Globus pallidus (tissue), 1 donor: ENCODE measurements at places on chromosomes 4 and X.

DNA sequence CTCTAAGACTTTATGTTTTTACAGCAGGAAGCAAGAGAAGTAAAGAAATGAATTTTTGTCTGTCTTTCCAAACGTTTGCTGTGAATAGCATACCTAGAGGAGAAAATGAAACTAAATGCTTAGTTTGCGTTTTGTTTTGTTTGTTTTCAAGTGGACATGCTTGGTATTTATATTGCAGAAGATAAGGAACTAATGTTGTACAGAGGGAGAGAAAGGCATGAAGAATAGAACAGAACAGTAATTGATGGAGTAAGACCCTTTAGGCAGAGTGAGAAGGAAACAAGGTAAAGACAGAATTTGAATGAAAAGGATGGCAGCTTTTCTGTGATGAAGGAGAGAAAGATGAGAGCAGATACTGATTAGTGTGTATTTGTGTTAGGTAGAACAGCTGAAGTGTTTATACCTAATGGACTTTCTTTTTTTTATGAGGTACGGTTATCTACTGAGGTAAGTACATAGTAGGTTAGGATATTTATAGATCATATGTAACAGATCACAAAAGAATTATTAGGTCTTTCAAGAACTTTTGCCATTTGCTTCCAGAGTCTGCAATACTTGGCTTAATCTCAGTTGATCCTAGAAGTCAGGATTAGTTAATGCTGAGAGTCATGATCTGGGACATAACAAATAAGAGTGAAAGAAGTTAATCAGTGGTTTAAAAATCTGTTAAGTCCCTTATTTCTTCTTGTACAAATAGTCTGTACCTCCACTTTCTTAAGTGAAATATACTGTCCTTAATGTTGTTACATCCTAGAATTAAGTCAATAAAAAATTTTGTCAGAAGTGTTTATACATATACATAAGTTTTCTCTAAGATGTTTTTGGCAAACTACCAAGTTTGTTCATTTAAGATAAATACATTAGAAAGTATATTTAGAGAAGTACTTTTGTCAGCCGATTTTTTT, 36.8 kb downstream of the FABP2 start:
- DNase-seq: no peak

GRCh38 chrX:52359614-52360232, 9.1 kb upstream of the XAGE2 start:
- no peak for DNase-seq

DNA sequence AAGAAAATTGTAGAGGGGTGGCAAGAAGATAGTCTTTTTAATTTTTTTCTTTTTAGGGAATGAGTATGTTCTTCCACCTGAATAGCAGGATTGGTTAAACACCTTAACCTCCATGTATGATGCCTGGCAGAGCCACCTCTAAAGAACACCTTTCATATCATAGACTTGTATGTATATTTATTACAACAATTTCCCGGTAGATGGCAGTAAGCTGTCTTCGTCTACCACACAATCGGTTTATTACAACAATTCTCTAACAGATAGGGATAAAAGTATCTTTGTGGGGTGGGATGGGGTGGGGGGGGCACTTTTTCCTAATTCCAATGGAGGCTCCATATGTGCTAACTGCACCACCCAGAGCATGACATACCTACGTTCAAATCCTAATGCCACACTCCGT, 255.5 kb downstream of the LDB2 start:
- DNase-seq: peak; percentile 59

- no peak for DNase-seq
These were observed 313.9 kb downstream of the CHIC1 start for GRCh38 chrX:73876911-73877310.

DNA sequence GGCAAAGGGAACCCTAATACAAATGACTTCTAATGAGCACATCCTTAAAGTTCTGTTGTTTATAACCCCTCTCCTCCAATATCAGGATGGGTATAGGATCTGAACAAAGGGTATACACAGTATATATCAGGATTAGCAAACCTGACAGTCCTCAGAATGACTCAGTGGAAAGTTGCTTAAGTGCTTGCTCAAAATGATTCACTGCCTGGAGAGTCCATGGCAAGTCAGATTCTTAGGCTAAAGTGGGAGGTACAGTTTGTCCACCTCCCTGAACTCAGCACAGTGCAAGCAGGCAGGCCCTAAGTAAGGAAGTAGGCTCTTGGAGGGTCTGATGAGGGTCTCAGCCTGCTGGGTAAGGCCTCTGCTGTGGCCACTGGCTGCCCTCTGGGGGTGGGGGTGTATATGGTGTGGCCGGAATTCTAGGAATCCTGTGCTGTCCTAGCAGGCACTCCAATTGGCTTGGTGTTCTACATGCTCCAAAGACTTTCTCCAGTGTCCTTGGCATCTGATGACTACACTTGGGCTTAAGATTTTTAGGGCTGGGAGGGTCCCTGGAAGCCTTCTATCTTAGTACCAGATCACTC, 54.3 kb downstream of the CHRDL1 start:
- DNase-seq: no peak

DNA sequence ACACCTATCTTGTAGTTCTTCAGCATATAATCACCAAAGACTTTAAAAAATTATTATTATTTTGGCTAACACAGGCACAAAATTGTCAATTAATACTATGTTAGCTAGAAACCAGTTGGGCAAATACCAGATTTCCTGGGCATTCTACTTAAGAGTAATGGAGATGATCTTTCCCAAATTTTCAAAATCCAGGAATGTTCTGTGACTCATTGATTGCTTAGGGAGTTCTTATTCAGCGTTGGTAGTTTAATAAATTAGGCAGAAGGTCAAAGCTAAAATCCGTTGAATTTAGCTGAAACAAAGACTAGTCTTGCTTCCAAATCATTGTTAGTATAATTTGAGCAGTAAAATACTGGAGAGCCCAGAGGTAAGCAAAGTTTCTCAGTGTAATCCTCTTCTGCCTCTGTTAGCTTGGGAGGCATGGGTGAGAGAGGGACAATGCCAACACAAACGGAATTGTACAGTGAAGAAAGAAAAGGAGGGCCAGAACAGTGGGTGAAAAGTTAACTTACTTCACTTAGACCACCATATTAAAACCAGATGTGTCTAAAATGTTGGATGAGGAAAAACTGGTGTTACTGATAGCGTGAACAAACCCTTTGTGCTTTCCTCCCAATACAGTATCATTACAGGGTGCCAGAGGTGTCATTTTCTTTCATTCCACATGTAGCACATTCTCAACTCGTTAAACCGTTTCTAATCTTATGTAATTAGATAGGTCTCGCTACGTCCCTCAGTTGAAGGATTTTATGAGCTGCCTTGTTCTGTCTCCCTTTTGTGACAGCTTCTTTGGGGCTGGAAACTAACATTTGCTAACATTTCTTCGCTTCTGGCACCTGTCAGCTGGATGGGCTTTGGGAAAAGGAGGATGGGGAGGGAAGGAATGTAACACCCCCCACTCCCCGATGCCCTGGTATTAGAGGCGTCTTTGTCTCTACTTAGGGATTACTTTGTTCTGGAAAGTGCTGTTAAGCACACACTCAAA, 87.4 kb upstream of the CITED1 start:
- DNase-seq: no peak

DNA sequence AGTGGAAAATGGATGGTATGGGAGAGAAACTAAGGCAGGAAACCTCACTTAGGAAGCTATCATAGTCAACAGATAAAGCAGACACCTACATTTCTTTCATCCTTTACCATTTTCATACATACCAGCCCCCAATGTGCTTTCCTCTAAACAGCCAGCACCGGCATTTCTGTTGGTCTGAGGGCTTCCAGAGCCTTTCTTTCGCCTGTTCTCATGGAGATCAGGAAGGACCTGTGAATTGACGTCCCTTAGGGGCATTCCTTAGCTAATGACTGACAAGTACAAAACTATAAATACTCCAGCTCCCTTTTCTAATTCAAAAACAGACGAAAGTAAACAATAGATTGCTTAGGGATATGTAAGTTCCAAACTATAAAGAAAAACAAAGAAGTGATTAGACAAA, 215.5 kb upstream of the CNKSR2 start:
- no peak for DNase-seq

- DNase-seq: no peak
These were observed 2246.0 kb downstream of the ARAP2 start for GRCh38 chr4:33998291-33998690.

DNA sequence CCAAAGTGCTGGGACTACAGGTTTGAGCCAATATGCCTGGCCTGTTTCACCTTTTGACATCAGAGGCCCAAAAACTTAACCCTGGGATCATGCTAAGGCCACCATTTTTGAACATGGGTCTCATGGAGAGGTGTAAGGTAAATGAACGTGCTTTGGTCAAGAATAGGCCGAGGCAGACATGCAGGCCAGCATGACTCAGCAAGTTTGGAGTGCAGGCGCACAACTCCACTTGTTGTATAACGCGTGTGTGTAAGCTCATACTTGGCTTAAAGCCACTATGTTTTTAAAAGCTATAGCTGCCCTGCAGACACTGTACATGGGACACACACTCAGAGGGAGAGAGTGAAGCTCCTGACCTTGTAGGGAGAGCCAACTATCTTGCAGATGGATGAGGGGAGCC, 43.8 kb upstream of the HPSE start:
- DNase-seq: no peak

DNA sequence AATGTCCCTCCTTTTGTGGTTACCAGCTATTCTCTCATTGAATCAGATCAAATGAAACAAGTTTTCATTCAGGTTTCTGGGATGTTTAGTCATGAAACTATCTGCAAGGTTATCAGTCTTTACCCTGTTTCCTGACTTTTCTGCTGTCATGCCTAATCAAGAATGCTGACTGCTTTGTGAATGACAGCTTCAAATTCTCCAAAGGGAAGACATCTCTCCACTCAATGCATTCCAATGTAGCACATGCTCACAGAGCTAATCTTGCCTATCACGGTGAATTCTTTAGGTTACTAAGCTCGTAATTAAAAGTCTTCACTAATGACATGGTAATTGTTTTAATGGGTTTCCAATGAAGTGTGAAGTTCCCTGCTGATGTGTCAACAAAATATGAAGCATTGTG, 1068.5 kb downstream of the PCDH7 start:
- no peak for DNase-seq

GRCh38 chr4:1772853-1773538, 20.1 kb upstream of the FGFR3 start:
- DNase-seq: no peak

- no peak for DNase-seq
These were observed 1103.1 kb upstream of the TENM3 start for GRCh38 chr4:181140037-181140603.

DNA sequence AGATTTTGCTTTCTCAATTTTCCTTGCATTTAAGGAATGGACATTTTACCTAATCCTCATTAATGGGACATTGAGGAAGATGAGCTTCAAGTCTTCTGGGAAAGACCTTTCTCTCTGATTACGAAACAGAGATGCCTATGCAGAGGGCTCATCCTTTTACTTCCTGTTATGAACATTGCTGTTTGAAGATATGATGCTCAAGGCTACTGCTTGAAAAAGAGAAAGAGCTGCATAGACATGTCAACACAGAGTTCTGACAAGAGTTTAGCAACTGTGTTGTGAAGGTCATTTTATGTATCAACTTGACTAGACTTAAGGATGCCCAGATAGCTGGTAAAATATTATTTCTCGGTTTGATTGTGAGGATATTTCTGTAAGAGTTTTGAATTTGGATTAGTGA, 13.8 kb upstream of the GNPDA2 start:
- no peak for DNase-seq

DNA sequence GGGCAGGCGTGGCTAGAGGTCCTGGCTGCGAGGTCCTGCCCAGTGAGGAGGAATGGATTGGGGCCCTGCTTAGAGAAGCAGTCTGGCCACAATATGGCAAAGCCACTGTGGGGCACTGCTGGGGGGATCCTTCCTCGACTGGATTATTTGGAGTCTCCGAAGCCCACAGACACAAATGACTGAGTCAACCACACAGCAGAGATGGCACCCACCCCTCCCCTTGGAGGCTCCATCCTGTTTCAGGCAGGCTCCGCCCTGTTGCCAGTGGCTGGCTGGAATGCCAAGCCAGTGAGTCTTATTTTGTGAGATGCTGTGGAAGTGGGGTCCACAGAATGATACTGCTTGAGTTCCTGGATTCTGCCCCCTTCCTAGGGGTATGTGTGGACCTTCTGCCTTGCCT, 363.9 kb downstream of the PPP1R2C start:
- DNase-seq: no peak

DNA sequence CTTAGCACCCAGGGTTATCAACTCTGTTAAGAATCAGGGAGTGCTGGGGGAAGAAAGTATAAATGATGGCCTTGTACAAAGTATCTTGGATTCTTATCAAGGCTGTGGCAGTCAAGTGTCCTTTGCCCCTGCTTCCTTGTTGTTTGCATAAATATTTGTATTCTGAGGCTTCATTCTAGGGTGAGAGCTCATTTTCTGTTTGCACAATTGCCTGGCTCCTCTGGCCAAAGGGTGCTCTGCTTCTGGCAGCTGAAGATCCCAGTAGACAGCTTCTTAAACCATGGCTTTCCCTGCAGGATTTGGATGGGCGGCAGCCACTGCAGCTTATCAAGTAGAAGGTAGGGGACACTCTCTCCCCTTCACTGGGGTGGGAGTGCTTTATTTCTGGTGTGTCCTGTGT, at the start of gene GBA3:
GBA3 (plus strand) TSS at position 202 of the 400 bp plus-strand sequence.
- DNase-seq: no peak

- no peak for DNase-seq
These were observed 9.2 kb upstream of the ABLIM2 start for GRCh38 chr4:8167815-8168214.

DNA sequence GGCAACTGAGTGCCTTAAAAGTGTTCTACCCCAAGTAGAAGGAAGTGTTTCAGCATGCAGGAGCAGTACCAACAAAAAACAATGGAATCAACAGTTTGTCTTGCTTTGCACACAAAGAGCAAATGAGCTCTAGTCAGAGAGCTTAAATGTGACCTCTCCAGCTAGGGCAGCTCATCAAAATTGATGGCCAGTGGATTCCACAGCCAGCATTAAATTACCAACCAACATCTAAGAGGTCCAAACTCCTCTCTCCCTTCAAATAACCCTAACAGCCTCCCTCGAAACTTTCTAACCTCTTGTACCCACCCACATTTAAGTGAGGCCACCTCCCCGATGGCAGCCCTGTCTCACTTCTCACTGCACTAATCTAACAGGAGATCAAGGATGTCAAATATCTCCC, 219.9 kb downstream of the CHIC2 start:
- no peak for DNase-seq

GRCh38 chrX:47217121-47217851, 1.2 kb upstream of the CDK16 start:
- DNase-seq: no peak

DNA sequence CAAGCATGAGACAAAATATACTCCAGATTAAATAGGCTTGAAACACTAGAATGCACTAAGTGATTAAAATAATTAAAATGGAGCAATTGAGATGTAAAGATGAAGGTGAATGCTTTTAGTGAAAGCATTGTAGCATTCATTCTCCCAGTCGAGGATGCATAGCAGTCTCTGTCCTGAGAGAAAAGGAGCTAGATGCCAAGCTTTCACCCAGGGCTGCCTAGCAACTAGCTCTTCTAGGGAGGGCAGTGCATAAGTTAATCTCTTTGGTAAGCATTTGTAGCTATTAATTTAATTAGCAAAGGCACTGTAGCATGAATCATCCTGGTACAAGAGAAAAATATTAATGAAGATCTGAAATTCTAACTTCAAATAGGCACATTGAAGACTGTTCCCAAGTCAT, 1014.8 kb downstream of the C4orf33 start:
- DNase-seq: no peak

- no peak for DNase-seq
These were observed 466.7 kb downstream of the NKX6-1 start for GRCh38 chr4:84032372-84032771.
